Cerebellar cortex (tissue), 1 donor: ENCODE measurements at places on chromosomes 6 and 20.

- DNase-seq: no peak
These were observed 84.2 kb downstream of the UST start for GRCh38 chr6:148831064-148831463.

DNA sequence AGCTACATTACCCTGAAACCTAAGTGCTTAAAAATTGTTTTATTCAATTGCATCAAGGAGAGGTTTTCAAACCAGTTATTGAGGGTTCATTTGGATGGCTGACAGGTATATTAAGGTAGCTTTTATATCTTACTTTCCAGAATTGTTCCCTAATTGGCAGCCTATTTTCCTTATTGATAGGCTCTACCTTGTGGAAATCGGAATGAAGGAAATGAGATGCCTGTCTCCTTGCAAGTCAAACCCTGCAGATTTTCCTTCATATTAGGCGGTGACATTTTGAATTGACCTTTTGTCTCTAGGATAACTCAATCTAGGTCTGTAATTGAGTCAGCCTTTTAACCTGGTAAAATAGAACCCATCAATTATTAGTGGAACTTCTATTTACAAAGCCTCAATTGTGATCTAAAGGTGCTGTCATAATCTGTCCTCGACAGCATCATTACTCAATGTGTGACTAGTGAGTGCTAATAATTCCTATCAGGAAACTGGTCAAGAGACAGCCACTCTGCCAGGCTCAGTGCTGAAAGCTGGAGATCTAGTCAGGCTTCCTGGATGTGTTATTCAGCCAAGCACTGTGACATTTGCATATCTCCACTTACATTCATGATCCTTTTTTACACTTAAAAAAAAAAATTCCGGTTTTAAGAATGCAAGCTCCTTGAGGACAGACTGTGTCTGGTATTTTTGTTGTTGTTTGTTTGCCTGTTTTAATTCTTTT lies 20.1 kb downstream of the OPRM1 start:
- DNase-seq: peak; percentile 62

- DNase-seq: no peak
These were observed 15.3 kb downstream of the VEGFA start for GRCh38 chr6:43785220-43785752.

DNA sequence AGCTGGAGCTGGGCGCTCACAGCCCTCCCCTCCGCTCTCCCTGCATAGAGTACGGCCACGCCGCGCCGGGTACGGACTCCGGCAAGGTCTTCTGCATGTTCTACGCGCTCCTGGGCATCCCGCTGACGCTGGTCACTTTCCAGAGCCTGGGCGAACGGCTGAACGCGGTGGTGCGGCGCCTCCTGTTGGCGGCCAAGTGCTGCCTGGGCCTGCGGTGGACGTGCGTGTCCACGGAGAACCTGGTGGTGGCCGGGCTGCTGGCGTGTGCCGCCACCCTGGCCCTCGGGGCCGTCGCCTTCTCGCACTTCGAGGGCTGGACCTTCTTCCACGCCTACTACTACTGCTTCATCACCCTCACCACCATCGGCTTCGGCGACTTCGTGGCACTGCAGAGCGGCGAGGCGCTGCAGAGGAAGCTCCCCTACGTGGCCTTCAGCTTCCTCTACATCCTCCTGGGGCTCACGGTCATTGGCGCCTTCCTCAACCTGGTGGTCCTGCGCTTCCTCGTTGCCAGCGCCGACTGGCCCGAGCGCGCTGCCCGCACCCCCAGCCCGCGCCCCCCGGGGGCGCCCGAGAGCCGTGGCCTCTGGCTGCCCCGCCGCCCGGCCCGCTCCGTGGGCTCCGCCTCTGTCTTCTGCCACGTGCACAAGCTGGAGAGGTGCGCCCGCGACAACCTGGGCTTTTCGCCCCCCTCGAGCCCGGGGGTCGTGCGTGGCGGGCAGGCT lies 4.6 kb downstream of the KCNK15 start:
- no peak for DNase-seq
